ENCODE measurements at places on chromosomes 5 and 9.

DNA sequence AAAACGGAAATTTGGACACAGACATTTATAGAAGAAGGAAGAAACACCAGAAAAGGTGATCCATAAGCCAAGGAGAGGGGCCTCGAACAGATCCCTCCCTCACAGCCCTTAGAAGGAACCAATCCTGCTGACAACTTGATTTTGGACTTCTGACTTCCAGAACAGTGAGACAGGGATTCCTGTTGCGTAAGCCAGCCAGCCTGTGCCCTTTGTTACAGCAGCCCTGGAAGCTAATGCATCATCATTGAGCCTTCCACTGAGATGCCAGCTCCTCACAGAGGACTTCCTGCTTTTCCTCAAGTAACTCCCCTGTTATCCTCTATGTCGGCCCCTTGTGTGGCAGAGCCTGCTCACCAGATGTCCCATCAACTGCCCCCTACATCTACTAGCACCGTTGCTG lies 94.1 kb downstream of the JMY start:
- DNase-seq: no peak

DNA sequence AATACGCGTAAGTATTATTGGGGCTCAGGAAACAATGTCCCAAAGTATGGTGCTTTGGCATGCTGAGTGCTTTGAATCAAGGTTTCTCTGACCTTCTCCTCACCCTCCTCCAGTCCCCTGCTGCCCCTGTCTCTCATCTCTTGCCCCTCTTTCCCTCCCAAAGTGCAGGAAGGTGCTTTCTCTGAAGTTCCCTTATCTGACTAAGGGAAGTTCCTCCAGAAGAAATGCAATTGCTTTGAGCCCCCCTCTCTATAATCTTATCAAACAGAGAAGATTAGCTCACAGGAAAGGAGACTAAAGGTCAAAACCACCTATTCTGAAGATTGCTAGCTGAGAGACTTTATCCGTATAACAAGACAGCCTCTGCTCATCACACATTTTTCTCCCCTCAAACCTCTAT lies 288.1 kb downstream of the ARL15 start:
- no peak for DNase-seq

- DNase-seq: peak; percentile 23
These were observed 151.1 kb upstream of the ERCC6L2 start for GRCh38 chr9:95724253-95724991.

GRCh38 chr5:14267991-14268708 lies 125.0 kb downstream of the TRIO start:
- no peak for DNase-seq

DNA sequence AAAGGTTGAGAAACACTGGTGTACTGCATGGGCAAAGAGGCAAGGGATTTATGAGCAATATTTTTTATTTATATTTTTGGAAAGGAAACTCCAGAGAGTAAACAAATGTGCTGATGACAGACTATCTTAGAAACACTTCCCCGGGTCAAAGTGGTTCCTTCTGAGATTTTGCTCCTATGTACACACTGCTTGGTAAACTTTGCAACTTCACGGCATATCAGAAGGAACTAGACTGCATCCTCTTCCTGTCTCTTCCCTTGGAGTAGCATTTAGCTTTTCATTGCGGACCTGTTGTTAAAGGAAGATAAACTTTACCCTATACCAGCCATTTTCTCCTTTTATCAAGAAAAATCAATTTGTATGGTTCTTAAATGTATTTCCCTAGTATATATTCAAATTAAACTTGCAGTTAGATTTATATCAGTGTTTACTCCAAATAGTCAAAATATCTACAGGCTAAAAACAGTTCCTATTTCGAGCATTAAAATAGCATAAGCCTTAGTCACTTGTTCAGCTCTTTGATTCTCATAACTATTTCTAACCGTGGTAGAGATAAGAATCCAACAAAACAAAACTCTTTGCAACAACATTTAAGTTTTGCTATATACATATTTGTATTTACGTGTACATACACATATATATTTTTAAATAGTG lies 48.0 kb upstream of the LRRC19 start:
- no peak for DNase-seq

DNA sequence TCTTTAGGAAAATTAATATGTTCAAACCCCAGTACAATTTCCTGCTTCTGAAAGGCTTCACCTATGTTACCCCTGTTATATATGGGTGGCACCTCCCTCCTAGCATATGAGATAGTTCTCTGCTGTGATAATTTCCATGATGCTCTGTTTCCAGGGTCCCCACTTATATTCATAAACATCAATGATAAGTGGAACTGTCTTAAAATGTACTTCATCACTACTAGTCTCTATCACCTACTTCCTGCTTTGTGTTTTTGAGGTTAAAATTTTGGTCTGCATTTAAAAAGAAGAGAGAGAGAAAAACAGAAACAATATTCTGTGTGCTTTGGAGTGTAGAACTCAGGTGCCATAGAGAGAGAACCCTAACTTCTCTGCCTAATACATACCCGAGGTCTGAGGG lies 234.7 kb downstream of the HTR1A start:
- DNase-seq: no peak

DNA sequence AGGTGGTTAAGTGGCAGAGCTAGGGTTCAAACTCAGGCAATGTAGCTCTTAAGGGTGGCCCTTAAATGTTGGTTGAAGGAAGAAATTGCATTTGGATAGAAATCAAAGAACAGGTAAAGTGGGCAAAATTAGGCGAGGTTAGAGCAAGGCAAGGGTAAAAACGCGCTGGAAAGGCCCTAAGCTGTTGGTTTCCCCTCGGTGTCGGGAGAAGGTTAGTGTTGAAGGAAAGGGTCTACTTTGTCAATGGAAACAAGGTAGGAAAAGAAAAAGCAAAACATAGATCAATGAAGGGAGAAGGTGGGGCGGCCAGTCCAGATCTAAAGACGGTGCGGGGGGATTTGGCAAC lies 431 bp downstream of the FASTKD3 start:
- no peak for DNase-seq

- DNase-seq: no peak
These were observed 83.4 kb downstream of the CPLANE1 start for GRCh38 chr5:37165761-37166160.

DNA sequence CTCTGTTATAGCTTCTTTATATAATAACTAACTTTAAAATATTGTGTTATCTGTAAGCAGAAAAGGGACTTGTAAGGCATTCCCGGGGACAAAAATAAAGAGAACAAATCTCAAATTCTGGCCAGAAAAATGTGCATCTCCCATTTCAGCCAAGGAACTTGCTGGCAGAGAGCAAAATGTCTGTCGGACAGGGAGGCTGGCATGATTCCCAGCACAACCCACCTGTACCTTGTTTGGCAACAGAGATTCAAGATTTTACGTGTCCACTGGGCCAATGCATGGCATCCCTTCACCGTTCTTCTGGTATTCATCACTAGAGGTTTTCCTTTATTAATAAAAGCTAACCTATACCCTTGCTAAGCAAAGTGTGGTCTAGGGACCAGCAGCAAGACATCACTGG lies 566.6 kb downstream of the PSAT1 start:
- no peak for DNase-seq

DNA sequence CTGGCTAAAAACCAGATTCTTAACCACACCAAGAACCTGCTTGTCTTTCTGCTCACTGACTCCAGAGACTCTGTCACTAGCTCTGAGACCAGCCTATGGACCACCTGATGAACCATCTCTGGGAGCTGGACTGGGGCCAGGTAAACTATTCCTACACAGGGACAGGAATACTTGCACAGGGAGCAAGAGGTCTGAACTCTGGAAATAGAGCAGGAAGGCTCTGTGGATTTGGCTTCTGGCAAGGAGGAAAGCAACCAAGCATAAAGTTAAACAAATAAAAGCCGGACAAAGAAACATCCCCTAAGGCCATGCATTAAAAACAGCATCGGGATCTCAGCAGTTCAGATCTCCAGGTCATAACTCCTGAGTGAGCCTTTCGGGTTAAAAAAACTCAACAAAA lies 5.6 kb upstream of the SPARC start:
- no peak for DNase-seq

DNA sequence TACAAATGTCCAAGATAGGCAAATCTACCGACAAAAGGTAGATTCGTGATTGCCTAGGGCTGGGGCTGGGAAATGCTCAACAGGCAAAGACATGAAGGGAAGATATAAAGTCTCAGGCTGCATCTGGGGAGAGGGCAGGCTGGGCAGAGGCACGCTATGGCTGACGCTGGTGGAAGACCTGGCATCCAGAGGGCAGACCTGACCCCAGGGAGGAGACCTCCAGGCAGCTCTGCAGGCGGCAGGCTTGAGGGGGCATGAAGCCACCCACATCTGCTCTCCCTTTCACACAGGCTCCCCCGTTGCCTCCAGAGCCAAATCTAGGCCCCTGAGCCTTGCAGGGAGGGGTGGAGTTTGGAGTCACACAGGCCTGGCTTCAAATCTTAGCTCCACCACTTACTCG lies 145.5 kb downstream of the PAX5 start:
- no peak for DNase-seq

- no peak for DNase-seq
These were observed 7.9 kb upstream of the ANKHD1 start for GRCh38 chr5:140393738-140394137.

- DNase-seq: no peak
These were observed 532.4 kb downstream of the ANXA1 start for GRCh38 chr9:73683862-73684591.

- no peak for DNase-seq
These were observed 4.6 kb downstream of the C1QTNF3 start for GRCh38 chr5:34038390-34038789.

- DNase-seq: no peak
These were observed 12.9 kb downstream of the PHYHD1 start for GRCh38 chr9:128933731-128934130.
